ENCODE measurements at places on chromosomes 1 and 21.

GRCh38 chr1:10338047-10338446 lies 60.8 kb upstream of the PGD start:
- DNase-seq: peak; percentile 40

GRCh38 chr1:27666294-27666693 lies 5.7 kb downstream of the IFI6 start:
- DNase-seq: no peak

DNA sequence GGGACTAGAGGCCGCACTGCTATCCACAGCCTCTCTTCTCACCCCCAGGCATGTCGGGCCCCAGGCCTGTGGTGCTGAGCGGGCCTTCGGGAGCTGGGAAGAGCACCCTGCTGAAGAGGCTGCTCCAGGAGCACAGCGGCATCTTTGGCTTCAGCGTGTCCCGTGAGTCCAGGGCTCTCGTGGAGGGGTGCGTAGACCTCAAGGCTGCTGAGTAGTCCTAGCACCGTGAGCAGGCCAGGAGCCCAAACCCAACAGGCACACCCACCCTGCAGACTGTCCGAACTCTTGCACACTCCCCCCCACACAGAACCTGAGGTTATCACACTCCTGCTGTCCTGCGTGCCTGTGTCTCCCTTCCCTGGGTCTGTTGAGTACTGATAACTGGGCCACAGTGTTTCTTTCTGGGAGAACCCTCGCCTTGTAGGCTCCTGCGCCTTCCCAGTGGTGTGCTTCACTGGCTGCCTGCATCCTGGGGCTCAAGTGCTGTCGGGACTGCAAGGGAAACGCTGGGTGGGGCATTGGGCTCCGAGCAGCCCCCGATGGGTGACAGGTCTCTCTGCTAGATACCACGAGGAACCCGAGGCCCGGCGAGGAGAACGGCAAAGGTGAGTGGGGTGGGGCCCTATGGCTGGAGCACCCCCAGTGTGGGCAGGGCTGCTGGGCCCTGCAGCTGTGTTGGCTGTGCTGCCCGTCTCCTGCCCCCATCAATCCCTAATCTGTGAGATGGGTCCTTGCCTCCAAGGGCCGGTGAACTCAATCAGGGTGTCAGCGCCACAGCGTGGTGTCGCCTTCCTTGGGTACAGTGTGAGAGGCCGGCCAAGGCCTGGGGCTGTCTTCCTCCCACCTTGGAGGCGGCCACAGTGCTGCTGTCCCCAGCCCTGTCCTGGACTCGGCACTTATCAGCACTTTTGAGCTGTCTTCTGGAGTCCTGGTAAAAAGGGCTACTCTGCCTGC lies 4.0 kb upstream of the GJC2 start:
- DNase-seq: no peak

DNA sequence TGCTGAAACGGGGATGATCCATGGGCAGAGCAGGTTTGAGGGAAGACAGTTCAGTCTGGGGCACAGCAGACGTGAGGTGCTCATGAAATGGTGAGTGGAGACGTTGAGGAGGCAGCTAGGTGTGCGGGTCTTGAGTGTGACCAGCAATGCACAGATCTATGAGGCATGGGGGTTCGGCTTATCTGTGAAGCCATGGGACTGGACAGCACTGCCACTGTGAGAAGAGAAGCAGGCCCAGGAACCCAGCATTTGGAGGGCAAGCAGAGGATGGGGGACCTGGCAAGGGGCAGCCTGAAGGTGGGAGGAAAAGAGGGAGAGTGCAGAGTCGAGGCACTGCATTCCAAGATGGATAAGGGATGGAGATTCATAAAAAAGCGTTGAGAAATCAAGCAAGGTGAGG lies 8.0 kb downstream of the CSF1 start:
- no peak for DNase-seq

Data from RWPE1 (cell line).